T-cell (primary cell): ENCODE measurements at places on chromosomes 5 and 9. TPM values are rescaled to one million over a fixed set of nuclear protein-coding genes. Genes with fewer than 3 reads are reported as not detected.

- no peak overlapping the region for H3K4me3 ChIP-seq
- peak overlapping the region; percentile 17 for H3K27ac ChIP-seq
- peaks cover 4% of the 10 kb centered on the region for H3K36me3 ChIP-seq
- no peaks in the 10 kb centered on the region for H3K4me1 ChIP-seq
- DNase-seq = no peak
Measured at GRCh38 chr5:96772542-96772941, 35.2 kb downstream of the ERAP1 start.

FAM153A gene
- 74.4 TPM for total RNA-seq

- no peaks in the 10 kb centered on the region for H3K36me3 ChIP-seq
- H3K4me1 ChIP-seq = peaks cover 16% of the 10 kb centered on the region
- peak overlapping the region; percentile 77 for H3K4me3 ChIP-seq
- DNase-seq = peak; percentile 79
Measured at GRCh38 chr9:136847826-136848392, 1.3 kb upstream of the PHPT1 start.

- H3K4me3 ChIP-seq = no peak overlapping the region
- DNase-seq = no peak
- H3K27ac ChIP-seq = no peak overlapping the region
- peaks cover 73% of the 10 kb centered on the region for H3K36me3 ChIP-seq
- no peaks in the 10 kb centered on the region for H3K27me3 ChIP-seq
- no peaks in the 10 kb centered on the region for H3K4me1 ChIP-seq
Measured at GRCh38 chr9:32486839-32487562, 39.0 kb downstream of the RIGI start.

- H3K4me1 ChIP-seq = peaks cover 89% of the 10 kb centered on the region
- peaks cover 10% of the 10 kb centered on the region for H3K36me3 ChIP-seq
- H3K27me3 ChIP-seq = no peaks in the 10 kb centered on the region
- DNase-seq = no peak
- no peak overlapping the region for H3K4me3 ChIP-seq
Measured at GRCh38 chr5:132439521-132440089, 51.0 kb downstream of the IRF1 start.

UBQLN1 gene
- 141 TPM for total RNA-seq

GRCh38 chr9:129919277-129919676 lies 84.0 kb downstream of the USP20 start:
- peaks cover 60% of the 10 kb centered on the region for H3K36me3 ChIP-seq
- no peak for DNase-seq
- no peak overlapping the region for H3K4me3 ChIP-seq

GRCh38 chr9:134179918-134180785 lies 15.8 kb upstream of the RNU6ATAC start:
- no peaks in the 10 kb centered on the region for H3K27me3 ChIP-seq
- H3K36me3 ChIP-seq = no peaks in the 10 kb centered on the region
- no peak for DNase-seq
- H3K27ac ChIP-seq = no peak overlapping the region
- H3K4me3 ChIP-seq = no peak overlapping the region

GRCh38 chr9:14535161-14535955 lies 157.9 kb downstream of the ZDHHC21 start:
- DNase-seq = no peak
- no peaks in the 10 kb centered on the region for H3K27me3 ChIP-seq
- H3K4me3 ChIP-seq = no peak overlapping the region
- no peaks in the 10 kb centered on the region for H3K36me3 ChIP-seq

DNA sequence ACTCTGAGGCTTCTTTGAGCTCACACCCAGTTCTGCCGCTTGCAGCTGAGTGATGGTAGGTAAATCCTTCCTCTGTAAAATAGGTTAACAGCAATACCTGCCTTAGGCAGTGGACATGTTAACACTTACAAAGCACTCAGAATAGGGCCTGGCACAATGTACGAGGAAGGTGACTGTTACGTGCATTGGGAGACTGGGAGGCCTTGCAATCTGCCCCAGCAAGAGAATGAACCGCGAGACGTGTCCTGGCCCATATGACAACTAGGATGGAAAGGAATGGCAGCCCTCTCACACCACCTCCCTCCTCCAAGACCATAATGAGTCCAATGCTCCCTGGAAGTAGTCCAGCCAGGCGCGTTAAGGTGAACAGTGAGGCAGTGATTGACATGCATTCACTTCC lies 23.1 kb upstream of the AKNA start:
- H3K27ac ChIP-seq = no peak overlapping the region
- no peaks in the 10 kb centered on the region for H3K27me3 ChIP-seq
- no peak overlapping the region for H3K4me3 ChIP-seq
- no peak for DNase-seq
- H3K36me3 ChIP-seq = no peaks in the 10 kb centered on the region
- peaks cover 5% of the 10 kb centered on the region for H3K4me1 ChIP-seq

GRCh38 chr5:13581132-13581531 lies 363.4 kb downstream of the DNAH5 start:
- H3K4me3 ChIP-seq = no peak overlapping the region
- no peak for DNase-seq
- no peak overlapping the region for H3K27ac ChIP-seq
- H3K4me1 ChIP-seq = no peaks in the 10 kb centered on the region
- H3K27me3 ChIP-seq = no peaks in the 10 kb centered on the region

GRCh38 chr9:87596862-87597261 lies 99.2 kb downstream of the DAPK1 start:
- H3K27me3 ChIP-seq = peaks cover 8% of the 10 kb centered on the region
- H3K27ac ChIP-seq = no peak overlapping the region
- DNase-seq = no peak
- H3K4me3 ChIP-seq = no peak overlapping the region
- H3K36me3 ChIP-seq = no peaks in the 10 kb centered on the region
- H3K4me1 ChIP-seq = no peaks in the 10 kb centered on the region

AMACR gene
- total RNA-seq = 6.9 TPM

MUSK gene
- total RNA-seq = not detected

GRCh38 chr5:13263701-13264100 lies 680.8 kb downstream of the DNAH5 start:
- H3K27me3 ChIP-seq = no peaks in the 10 kb centered on the region
- no peak for DNase-seq
- no peaks in the 10 kb centered on the region for H3K4me1 ChIP-seq
- H3K36me3 ChIP-seq = no peaks in the 10 kb centered on the region
- no peak overlapping the region for H3K4me3 ChIP-seq
- no peak overlapping the region for H3K27ac ChIP-seq

DNA sequence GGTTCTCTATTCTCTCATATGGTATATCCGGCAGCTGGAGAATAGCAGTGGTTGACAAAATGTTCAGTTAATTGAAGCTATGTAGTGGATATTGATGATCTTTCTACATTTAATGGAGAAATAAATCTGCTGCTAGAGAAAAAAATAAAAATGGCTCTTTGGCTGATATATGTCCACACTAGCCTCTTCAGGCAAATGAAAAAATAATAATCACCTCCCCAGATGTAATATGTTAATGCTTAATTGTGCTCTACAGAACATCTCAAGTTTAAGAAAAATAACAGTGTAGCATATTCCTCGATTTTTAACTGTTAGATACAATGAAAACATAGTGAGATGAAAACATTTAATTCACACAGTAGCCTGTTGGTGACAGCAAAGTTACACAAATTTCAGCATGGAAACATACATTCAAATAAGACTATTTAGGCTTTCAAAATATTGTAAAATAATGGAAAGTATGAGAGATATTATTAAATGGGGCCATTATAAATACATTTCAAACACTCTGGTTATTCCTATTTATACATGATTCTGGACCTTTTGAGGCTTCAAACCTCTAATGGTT lies 543.0 kb downstream of the MAT2B start:
- H3K4me3 ChIP-seq = no peak overlapping the region
- H3K36me3 ChIP-seq = no peaks in the 10 kb centered on the region
- no peaks in the 10 kb centered on the region for H3K27me3 ChIP-seq
- no peak overlapping the region for H3K27ac ChIP-seq
- no peaks in the 10 kb centered on the region for H3K4me1 ChIP-seq

GRCh38 chr9:38058452-38059232 lies 10.4 kb downstream of the SHB start:
- no peak overlapping the region for H3K4me3 ChIP-seq
- no peak overlapping the region for H3K27ac ChIP-seq
- DNase-seq = no peak
- H3K27me3 ChIP-seq = no peaks in the 10 kb centered on the region

DNA sequence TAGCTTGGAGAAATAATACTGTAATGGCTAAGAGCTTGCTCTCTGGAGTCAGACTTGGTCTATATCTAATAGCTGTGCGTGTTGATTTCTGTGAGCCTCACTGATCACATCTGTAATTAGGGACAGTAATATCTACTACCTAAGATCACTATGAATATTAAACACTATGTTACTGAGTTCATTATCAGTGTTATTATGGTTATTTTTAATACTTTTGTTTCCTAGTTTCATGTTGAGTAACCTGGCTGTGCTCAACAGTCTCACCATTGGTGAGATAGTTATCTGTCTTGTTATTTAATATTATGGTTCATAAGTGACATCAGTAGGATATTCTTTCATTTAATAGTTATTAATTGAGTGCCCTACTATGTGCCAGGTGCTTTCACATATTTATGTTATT lies 22.4 kb upstream of the CAVIN4 start:
- no peaks in the 10 kb centered on the region for H3K27me3 ChIP-seq
- H3K4me1 ChIP-seq = no peaks in the 10 kb centered on the region
- H3K36me3 ChIP-seq = no peaks in the 10 kb centered on the region

DNA sequence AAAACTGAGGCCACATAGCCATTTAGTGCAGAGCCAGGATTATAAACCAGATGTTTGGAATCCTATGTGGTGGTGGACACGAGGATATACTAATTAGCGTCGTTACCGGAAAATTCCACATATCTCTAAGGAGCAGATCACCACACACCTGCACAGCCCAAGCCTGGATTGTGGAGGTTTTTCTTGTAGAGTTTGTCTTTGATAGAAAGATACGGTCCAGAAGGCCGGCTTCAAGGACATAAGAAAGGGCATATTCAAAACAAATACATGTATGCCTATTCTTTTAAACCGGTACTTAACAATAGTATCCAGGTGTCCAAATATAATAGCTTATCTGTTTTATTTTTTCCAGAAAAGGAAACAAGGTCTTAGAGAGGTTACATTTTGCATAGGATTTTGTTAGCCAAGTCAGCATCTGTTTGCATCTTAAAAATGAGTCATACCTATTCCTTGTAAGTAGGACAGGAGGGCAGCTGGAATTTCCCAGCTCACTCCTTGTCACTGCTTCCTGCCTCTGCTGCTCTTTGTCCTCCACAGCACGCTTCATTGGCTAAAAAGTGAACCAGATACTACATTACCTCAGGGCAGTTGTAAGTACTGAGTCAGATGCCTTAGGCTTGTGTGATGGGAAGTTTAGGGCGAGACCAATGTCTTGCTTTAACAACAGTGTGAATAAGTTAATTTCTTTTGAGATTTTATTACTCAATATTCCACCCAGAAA lies 3.6 kb downstream of the TMC1 start:
- H3K4me3 ChIP-seq = no peak overlapping the region
- H3K36me3 ChIP-seq = no peaks in the 10 kb centered on the region
- peaks cover 22% of the 10 kb centered on the region for H3K4me1 ChIP-seq
- no peak for DNase-seq

DNA sequence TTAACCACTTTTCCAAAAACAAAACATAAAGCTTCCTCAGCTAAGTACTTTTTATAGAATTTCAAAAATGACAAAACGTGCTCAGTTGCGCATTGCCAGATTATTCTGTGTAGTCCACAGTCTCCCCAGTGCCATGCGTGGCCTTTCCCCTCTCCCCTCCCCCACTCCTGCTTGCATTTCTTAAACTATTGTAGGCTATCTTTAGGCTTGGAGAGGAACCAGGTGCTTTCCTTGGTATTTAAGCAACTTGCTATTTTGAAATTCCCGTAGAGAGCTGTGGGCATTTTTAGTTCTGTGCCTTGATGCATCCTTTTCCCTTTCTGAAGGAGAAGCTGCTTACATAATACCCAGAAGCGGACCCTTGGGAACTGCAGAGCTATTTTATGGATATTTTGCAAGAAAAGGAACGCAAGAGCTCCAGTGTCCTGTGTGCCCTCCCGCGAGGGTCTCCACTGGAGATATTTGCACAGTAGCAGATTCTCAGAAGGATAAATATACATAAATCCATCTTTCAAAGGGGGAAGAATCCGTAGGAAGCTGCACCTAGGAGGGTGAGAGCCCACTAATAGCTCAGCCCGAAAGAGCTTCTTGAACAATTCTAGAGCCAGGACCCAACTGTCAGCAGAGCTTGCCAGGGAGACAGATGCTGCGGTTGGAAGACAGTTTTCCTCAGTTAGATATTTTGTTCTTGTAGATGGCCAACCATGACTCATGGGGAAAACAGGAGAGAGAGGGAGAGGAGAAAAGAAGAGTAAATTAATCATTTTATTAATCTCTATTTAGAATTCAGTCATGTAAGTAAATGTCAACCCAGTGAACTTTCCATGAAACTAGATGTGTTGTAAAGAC lies 1298.3 kb upstream of the WWC1 start:
- H3K36me3 ChIP-seq = no peaks in the 10 kb centered on the region
- no peaks in the 10 kb centered on the region for H3K27me3 ChIP-seq
- H3K4me1 ChIP-seq = no peaks in the 10 kb centered on the region
- DNase-seq = no peak
- H3K4me3 ChIP-seq = no peak overlapping the region
- no peak overlapping the region for H3K27ac ChIP-seq

GRCh38 chr5:177964471-177964870 lies 31.6 kb downstream of the PROP1 start:
- H3K27ac ChIP-seq = no peak overlapping the region
- no peak for DNase-seq
- no peak overlapping the region for H3K4me3 ChIP-seq
- H3K36me3 ChIP-seq = no peaks in the 10 kb centered on the region
- peaks cover 2% of the 10 kb centered on the region for H3K27me3 ChIP-seq
- no peaks in the 10 kb centered on the region for H3K4me1 ChIP-seq

GABRB2 gene
- total RNA-seq = not detected

DNA sequence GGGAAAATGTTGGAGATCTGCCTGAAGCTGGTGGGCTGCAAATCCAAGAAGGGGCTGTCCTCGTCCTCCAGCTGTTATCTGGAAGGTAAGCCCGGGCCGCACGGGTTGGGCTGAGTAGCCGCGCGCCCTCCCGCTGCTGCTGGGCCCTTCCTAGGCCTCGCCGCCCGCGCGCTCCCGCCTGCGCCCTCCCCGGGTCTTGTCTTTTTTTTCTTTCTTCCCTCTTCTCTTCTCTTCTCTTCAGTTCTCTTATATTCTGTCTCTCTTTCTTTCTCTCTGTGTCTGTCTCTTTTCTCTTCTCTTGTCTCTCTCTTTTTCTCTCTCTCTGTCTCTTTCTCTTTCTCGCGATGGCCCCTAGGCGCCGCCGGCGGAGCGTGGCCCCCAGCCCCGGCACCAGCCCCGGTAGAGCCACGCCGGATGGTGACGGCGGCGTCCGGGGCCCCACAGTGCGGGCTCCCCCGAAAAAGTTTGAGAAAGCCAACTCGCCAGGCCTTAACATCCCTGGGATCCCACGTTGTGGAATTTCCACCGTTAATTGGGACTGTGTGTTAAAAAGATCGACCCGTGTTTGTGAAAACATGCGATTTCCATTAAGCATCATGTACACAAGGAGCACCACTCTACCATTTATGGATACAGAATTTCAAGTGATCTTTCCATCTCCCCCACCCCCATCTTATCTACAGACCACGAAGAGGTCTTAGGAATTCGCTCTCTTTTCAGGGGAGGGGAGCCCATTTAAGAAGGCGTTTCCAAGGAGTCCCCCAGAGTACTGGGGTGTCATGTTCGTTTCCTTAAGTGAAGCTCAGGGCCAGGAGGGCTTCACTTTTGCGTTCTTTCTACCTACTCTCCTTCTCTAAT lies 616 bp downstream of the ABL1 start:
- H3K27me3 ChIP-seq = no peaks in the 10 kb centered on the region
- peak overlapping the region; percentile 77 for H3K4me3 ChIP-seq
- H3K27ac ChIP-seq = no peak overlapping the region
- no peak for DNase-seq
